Subcutaneous preadipocyte (primary cell): ENCODE measurements at places on chromosomes 4 and X. TPM values are rescaled to one million over a fixed set of nuclear protein-coding genes. Genes with fewer than 3 reads are reported as not detected.

Gene RHOXF2
- total RNA-seq: not detected in 2 replicates

Gene FGF13
- under 0.01 and 0.59 TPM in 2 replicates for total RNA-seq

Gene ITIH6
- total RNA-seq: not detected in 2 replicates

Gene ZCCHC4
- 11.0 and 17.0 TPM in 2 replicates for total RNA-seq

Gene DIPK2B
- not detected in 2 replicates for total RNA-seq

Gene FAM9C
- not detected in 2 replicates for total RNA-seq

Gene MAGEA4
- not detected in 2 replicates for total RNA-seq

Gene NAP1L3
- total RNA-seq: 1.1 and 1.4 TPM in 2 replicates

Gene PABPC4L
- under 0.01 TPM in 2 replicates for total RNA-seq

Gene ASB12
- not detected in 2 replicates for total RNA-seq

Gene SLC10A4
- 0.37 TPM in 1 of 2 replicates, not detected in the other for total RNA-seq

Gene SAGE1
- not detected in 2 replicates for total RNA-seq

Gene EGF
- 0.20 and 0.73 TPM in 2 replicates for total RNA-seq

Gene LDB2
- total RNA-seq: 5.1 and 9.2 TPM in 2 replicates

Gene KLB
- total RNA-seq: not detected in 2 replicates

Gene EREG
- total RNA-seq: 0.73 and 13.5 TPM in 2 replicates

Gene GNPDA2
- 23.5 and 23.9 TPM in 2 replicates for total RNA-seq

Gene AMBN
- total RNA-seq: not detected in 2 replicates

Gene PCSK1N
- 0.20 and 0.37 TPM in 2 replicates for total RNA-seq

Gene BGN
- total RNA-seq: 3.3 and 11.4 TPM in 2 replicates

Gene CENPVL3
- not detected in 2 replicates for total RNA-seq

Gene FDCSP
- total RNA-seq: not detected in 2 replicates
